Left lung (tissue), 14 donors: ENCODE measurements at places on chromosomes 7 and 10.

GRCh38 chr7:117895276-117895675 lies 22.0 kb upstream of the CTTNBP2 start:
- H3K4me3 ChIP-seq = no peak overlapping the region
- H3K4me1 ChIP-seq = no peaks in the 10 kb centered on the region
- DNase-seq = no peak

- H3K4me3 ChIP-seq = no peak overlapping the region
- DNase-seq = no peak
- H3K27ac ChIP-seq = no peak overlapping the region
- no peaks in the 10 kb centered on the region for H3K36me3 ChIP-seq
- H3K4me1 ChIP-seq = no peaks in the 10 kb centered on the region
These were observed 133.4 kb downstream of the PRKCQ start for GRCh38 chr10:6446711-6447110.

DNA sequence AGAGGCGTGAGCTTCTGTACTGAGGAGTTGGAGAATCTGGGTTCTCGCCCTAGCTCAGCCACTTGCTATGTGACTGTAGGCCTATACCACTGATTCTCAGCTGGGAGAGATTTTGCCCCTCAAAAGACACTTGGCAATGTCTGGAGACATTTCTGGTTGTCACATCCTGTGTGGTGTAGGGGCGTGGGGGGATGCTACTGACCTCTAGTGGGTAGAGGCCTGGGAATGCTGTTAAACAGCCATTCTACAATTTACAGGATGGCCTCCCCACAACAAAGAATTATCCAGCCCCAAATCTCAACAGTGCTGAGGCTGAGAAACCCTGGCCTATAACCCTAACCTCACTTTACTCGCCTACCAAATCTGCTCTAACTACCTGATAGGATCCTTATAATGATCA lies 58.8 kb upstream of the GAD2 start:
- no peak overlapping the region for H3K4me3 ChIP-seq
- H3K4me1 ChIP-seq = no peaks in the 10 kb centered on the region
- H3K27ac ChIP-seq = no peak overlapping the region
- no peak for DNase-seq
- no peaks in the 10 kb centered on the region for H3K36me3 ChIP-seq
- H3K27me3 ChIP-seq = no peaks in the 10 kb centered on the region

GRCh38 chr10:66167816-66168215 lies 758.0 kb upstream of the LRRTM3 start:
- H3K36me3 ChIP-seq = no peaks in the 10 kb centered on the region
- DNase-seq = no peak
- no peak overlapping the region for H3K27ac ChIP-seq
- no peaks in the 10 kb centered on the region for H3K27me3 ChIP-seq

DNA sequence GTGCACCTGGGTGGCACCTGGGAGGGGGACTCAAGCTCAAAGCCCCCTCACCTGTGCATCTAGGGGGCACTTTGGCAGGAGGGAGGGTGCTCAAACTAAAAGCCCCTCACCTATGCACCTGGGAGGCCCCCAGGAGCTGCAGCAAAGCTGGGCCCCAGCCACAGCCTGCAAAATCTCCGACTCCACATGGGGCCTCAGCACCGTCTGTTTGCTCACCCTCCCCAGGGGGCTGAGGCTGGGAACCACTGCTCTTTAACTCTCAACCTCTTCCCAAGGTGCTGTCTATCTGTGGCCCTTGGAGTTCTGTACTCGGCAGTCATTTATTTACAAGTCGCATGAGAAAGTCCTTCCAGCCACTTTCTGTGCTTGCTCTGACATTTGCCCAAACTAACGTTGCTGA lies 458.4 kb downstream of the DNAJB6 start:
- H3K27me3 ChIP-seq = peaks cover 31% of the 10 kb centered on the region
- H3K27ac ChIP-seq = no peak overlapping the region
- no peak for DNase-seq
- H3K4me3 ChIP-seq = no peak overlapping the region
- no peaks in the 10 kb centered on the region for H3K4me1 ChIP-seq

DNA sequence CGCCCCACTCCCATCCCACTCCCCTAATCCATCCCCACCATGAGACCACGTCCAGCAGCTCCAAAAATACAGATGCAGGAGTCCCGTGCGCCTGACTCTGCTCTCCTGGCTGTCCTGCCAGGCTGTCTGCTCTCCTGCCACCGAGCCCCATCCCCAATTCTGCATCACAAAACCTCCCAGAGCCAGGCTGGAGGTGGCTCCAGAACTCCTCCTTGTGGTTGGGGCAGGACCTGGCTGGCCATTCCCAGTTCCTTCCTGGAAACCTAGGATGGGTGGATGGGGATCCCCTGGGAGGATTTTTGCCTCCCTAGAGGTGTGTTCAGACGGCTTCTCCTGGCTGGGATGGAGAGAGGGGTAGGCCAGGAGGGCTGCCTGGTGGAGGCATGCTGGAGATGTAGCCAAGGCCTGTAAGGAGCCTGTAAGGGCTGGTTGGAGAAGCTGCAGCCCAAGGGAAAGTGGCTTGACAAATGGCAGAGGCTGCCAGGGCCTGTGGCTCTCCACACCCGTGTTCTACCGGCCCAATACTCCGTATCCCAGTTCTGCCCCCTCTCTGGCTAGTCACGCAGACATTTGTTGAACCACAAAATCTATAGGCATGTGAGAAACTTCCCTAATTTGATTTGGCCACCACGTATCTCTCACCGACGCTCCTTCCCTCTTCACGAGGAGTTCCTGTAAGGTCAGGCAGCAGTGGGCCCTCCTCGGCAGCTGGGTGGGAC lies 99.3 kb downstream of the ARHGAP22 start:
- H3K27ac ChIP-seq = no peak overlapping the region
- DNase-seq = no peak
- H3K36me3 ChIP-seq = no peaks in the 10 kb centered on the region
- no peaks in the 10 kb centered on the region for H3K27me3 ChIP-seq

GRCh38 chr7:8354503-8354902 lies 78.9 kb upstream of the NXPH1 start:
- H3K4me3 ChIP-seq = no peak overlapping the region
- no peak for DNase-seq
- H3K27ac ChIP-seq = no peak overlapping the region
- no peaks in the 10 kb centered on the region for H3K4me1 ChIP-seq
- H3K36me3 ChIP-seq = no peaks in the 10 kb centered on the region
